ENCODE measurements at places on chromosomes 11 and 22.

DNA sequence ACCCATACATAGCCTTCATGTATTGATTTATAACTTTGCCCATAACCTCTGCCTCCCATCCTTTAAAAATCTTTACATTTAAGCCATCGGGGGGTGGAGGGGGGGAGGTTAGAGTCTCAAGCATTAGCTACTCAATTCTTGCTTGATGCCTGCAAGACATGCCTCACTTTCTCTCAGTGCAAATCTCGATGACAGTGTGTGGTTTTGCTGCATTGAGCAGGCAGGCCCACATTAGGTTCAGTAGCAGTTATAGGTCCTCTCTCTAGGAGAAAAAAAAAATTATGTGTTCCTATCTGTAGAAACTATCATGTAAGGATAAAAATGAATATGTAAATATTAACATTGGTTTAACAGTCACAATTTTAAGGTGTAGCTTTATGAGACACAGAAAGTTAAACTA lies 314.0 kb upstream of the ANO3 start:
- DNase-seq = no peak

- no peak for DNase-seq
Measured at GRCh38 chr11:71395774-71396173, 52.4 kb downstream of the DHCR7 start.

GRCh38 chr11:45924927-45925326 lies 2.5 kb downstream of the LARGE2 start:
- no peak for DNase-seq

GRCh38 chr11:41612415-41612814 lies 153.0 kb upstream of the LRRC4C start:
- no peak for DNase-seq

DNA sequence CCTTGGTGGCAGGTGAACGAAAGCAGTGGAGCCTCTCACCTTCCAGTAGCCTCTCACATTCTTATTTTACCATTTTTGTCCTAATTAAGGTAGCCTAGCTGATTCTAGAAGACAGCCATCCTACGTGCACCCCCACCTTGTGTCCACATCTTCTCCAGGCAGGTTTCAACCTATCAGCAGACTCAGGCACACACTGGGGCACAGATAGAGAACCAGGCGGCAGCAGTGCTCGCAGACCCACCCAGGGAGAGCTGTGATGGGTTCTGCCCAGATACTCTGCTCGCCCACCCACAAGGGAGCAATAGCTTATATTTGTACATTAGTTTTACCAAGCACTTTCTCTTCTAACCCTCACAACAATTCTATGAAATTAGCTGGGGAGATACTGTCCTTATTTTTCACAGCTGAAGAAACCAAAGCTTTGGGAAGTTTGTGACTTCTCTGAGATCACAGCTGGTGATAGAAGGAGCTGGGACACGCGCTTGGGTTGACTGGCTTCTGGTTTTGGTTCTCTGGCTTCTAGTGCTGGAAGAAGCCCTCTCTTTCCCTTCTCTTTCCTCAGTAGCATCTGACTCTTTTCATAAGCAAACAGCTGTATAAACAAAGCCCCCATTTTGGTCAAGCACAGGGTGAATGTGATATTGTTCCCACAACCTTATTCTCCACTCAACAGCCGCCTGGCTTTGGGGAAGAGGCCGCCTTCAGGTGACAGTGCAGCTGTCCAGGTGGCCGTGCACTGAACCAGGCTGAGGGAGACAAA lies 36.9 kb downstream of the PPP2R1B start:
- no peak for DNase-seq

DNA sequence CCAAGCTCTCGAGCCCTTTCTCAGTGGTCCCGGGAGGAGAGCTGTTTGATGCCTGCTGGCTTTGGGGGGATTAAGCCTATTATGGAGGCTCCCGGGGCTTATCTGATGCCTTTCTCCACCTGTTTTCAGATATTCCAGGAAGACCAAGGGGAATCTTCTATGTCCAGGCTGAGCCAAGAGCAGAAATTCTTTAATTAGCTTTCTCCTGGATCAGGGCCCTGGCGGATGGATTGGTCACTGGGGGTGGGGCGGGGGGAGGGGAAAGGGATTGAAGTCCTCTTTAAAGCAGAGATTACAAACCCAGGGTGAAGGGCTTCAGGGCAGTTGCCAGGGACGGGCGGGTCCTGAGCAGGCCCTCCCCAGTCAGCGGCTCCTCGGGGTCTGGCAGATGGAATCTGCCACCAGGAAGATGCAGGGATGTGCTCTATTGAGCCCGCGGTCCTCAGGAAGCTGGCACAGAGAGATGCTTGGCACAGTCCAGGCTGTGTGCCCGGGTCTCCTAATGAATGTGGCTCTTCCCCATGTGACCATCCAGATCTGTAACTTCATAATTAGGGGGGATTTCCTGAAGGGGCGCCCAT lies 33.6 kb downstream of the MACROD1 start:
- no peak for DNase-seq

DNA sequence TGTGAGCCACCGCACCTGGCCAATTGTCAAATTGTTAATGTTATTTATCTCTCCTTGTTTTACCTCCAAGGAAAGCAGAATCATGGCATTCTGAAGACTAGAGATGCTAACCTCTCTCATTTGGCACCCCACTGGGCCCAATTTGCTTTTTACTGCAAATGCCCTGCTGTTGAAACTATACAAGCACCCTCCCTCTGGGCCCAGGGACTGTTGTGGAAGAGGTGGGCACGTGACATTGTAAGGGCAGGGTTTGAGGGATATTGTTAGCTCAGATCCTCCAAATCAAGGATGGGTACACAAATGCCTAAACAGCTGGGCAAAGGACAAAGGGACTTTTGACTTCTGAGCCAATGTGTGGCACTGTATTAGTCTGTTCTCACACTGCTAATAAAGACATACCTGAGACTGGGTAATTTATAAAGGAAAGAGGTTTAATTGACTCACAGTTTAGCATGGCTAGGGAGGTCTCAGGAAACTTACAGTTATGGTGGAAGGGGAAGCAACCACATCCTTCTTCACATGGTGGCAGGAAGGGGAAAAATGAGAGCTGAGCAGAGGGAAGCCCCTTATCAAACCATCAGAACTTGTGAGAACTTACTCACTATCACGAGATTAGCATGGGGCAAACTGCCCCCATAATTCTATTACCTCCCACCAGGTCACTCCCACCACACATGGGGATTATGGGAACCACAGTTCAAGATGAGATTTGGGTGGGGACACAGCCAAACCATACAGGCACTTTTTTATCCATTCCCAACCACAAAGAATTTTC lies 6.5 kb upstream of the ALDH3B2 start:
- DNase-seq = no peak

GRCh38 chr11:11279956-11280689 lies 72.9 kb downstream of the CSNK2A3 start:
- no peak for DNase-seq

GRCh38 chr11:78289552-78290292 lies 101.0 kb downstream of the USP35 start:
- no peak for DNase-seq

DNA sequence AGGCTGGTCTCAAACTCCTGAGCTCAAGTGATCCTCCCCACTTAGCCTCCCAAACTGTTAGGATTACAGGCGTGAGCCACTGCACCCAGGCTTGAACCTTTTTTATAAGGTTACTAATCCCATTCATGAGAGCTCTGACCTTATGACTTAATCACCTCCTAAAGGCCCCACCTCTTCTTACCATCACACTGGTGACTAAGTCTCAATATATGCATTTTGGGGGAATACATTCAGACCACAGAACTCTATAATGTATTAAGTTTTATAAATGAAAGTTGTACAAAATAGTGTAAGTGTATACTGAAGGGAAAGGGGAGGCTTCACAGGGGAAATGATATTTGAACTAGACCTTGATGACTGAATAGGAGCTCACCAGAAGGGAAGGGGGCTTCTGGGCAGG lies 28.4 kb upstream of the RBFOX2 start:
- DNase-seq = no peak
